ENCODE measurements at places on chromosomes 11 and 22.

GRCh38 chr11:64694821-64695365 is 28.1 kb downstream of the NRXN2 start:
- no peak for DNase-seq

DNA sequence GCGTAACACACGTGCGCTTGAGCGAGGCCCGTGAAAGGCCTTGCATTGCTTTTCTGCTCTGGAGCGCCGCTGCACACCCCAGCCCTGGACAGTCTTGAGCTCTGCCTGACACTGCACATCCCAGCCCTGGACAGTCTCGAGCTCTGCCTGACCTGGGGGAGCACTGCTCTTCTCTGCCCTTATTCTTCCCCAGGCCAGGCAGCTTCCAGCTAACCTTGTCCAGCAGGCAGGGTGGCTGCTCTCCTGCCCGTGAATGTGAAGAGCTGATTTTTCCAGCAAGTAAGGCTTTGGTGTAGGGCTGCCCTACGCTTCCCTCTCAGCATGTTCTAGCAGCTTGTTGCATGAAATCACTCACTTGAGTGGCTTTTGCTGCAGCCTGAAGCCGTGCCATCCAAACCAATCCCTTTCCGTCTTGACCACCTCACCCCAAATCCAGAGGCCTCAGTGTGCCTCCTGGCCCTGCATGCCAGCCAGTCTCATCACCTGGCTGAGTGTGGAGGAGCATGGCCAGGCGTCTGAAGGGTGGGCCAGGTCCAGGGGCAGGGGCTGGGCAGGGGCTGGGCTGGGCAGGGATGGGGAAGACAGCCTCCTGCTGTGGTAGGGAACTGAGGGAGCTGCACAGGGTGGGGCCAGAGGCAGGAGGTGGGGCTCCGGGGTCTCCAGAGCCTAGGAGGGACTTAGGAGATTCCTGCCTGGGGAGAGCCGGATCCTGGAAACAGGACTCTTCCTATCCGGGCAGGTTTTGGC is 89.5 kb upstream of the B3GAT1 start:
- no peak for DNase-seq

GRCh38 chr22:21026783-21027692 is 5.3 kb downstream of the SLC7A4 start:
- no peak for DNase-seq

DNA sequence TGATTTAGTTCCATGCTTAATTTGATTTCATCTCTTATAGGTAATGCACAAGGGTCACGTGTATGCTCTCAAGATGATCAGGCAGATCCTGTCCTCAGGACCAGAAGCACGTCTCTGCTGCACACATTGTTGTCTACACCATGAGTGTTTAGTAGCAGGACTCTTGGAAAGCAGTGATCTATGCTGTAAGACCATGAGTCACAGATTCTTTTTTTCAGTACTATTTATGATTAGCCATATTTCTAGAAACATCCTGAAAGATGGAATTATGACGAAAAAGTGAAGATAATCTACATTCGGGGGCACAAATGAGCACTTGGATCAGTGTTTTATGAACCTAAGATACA is 29.6 kb downstream of the ZBED4 start:
- no peak for DNase-seq

GRCh38 chr11:95375451-95375850 is 144.4 kb upstream of the SESN3 start:
- DNase-seq = no peak

DNA sequence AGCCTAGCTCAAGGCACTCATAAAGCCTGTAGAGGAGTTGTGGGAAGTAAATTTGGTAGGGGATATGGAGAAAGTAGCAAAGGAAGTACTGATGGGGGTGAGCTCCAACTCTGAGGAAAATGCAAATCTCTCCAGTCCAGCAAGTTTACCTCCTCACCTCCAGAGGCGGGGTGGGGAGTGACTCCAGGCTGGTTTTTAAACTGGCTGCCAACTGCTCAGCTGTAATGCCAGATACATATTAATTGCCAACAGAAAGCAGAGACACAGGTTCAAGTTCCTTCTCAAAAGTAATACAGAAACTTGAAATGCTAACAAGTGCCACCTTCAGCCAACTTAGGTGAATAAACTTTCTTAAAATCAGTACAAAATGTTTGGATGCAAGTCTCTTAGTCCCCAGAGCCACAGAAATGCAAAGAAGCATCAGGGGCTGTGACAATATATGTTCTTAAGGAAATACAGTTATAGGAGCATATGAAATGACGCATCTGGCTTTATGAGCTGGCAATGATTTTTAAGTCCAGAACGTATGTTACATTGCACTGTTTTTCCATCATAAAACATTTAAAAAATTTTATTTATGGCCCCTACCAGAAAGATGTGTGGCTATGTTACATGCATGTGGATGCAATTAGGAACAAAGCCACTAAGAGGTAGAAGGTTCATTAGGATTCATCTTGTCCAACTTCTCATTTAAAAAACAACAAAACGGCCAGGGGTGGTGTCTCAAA is 436.4 kb upstream of the CCDC90B start:
- no peak for DNase-seq

DNA sequence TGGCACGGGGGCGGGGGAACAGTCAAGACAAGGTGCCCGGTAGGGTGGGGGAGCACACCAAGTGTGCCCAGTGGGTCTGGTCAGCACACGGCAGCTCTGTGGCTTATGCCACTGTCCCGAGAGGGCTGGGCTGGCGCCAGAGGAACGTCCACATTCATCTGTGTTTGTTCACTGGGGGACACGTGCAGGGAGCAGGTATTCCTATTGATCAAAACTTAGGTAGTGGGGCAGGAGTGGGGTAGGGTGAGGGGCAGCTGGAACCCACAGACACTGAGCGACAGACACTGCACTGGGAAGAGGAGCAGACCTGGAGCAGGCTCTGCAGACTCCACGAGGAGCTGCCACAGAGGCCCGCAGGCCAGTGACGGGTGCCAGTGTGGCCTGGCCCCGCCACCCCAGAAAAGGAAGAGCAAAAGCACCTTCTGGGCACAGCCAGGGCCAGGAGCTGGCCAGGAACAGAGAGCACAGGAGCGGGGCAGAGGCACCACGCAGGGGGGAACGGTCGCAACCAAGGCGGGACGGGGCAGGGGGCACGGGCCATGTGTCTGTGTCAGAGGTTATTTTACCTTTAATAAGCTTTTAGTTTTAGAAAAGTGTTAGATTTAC is 2.1 kb upstream of the MOB2 start:
- DNase-seq = no peak

GRCh38 chr11:78672850-78673620 is 98.4 kb upstream of the NARS2 start:
- no peak for DNase-seq
